ENCODE measurements at places on chromosomes 12 and 14.
A peak's percentile ranks its signal among the peaks of the same experiment; 100 is the strongest.

- no peak for DNase-seq
Measured at GRCh38 chr12:46794593-46795190, 31.1 kb downstream of the SLC38A4 start.

DNA sequence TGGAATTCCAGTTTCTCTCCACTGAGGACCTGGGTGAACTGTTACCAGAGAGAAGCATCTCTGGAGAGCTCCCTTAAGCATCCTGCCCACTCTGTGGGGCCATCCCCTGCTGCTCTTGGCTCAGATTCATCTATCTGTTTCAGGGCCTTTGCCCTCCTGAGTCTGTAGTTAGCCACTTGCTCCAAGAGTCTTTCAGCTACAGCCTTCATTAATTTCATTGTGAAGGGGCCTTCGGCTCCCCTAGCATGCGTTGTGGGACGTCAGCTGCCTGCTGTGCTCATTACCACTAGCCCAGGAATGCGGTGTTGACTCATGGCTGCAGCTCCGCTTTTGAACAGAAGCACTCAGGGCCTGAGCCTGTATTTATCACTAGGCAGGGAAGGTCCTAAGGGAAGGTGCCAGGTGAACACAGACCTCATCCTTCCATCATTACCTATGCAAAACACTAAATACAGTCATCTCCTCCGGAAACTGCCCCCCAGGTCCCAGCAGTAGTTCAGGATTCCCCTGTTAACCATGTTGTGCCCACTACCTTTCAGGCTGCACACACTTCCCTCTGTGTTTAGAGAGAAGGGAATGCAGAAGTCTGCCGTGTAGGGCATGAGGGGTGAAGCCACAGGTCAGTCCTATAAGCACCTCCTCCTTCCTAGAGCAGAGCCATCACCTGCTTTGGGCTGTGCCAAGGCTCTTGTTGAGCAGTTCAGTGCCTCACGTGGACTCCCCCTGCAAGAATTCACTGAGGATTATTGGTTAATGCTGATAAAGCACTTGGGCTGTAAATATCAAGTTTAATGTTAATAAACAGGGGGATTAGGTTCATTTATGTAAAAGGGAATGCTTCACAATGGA lies 191.4 kb downstream of the CACNA1C start:
- DNase-seq: no peak

DNA sequence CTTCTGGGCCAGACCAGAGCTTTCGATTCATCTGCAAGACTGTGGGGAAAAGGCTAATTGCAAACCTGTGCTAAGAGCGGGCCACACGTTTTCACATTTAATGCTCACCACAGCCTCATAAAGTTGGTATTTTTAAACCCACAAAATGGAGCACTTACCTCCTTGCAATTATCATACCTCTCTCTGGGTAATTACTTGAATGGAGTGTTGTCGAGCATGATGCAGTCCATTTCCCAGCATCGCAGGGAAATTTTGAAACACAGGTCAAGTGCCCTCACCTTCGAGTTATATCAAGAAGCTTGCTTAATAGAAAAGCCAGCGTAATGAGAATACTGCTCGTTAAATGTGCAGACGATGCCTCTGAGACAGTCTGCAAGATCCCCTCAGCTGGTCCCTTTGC lies 8.8 kb upstream of the IFI27L2 start:
- DNase-seq: no peak

- no peak for DNase-seq
Measured at GRCh38 chr14:68677476-68677875, 115.4 kb downstream of the ZFP36L1 start.

- no peak for DNase-seq
Measured at GRCh38 chr14:99880651-99881420, 87.6 kb downstream of the EML1 start.

DNA sequence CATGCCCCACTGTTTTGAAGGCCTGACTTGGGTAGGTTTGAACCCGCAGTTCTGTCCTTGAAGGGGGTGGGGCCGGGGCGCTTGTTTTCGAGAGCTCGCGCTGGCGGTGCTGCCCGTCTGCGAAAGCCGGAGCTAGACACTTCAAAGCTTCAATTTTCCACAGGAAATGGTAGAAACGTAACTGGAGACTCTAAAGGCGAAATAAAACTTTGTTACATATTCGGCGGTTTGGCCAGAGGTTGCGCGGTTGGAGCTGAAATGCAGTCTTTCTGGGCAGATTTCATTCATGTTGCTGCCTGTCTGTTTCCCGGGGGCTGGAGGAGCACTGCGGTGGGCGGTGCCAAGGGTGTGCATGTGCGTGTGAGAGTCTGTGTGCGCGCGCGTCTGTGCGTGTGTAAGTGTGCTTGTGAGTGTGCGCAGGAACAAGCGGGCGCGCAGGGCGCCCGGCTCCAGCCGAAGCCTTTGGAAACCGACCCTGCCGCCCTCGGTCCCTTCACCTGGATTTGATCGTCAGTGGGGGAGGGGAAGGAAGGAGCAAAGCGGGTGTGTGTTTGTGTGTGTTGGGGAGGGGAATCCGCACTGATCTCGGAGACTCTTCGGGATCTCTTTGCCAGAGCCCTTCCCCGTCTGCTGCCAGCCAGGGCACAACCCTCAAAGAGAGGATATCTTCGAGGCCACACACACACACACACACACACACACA lies 227.7 kb upstream of the CRY1 start:
- DNase-seq: peak; percentile 81

DNA sequence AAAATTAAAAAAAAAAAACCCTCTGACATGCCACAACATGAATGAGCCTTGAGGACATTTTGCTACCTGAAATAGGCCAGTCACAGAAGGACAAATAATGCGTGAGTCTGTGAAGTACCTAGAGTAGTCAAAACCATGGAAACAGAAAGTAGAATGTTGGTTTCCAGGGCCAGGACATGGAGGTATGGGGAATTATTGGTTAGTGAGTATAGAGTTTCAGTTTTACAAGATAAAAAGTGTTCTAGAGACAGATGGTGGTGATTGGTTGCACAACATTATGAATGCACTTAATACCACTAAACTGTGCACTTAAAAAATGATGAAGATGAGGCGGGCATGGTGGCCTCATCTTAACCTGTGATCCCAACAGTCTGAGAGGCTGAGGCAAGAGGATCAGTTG lies 47.6 kb upstream of the ZFP36L1 start:
- DNase-seq: no peak

DNA sequence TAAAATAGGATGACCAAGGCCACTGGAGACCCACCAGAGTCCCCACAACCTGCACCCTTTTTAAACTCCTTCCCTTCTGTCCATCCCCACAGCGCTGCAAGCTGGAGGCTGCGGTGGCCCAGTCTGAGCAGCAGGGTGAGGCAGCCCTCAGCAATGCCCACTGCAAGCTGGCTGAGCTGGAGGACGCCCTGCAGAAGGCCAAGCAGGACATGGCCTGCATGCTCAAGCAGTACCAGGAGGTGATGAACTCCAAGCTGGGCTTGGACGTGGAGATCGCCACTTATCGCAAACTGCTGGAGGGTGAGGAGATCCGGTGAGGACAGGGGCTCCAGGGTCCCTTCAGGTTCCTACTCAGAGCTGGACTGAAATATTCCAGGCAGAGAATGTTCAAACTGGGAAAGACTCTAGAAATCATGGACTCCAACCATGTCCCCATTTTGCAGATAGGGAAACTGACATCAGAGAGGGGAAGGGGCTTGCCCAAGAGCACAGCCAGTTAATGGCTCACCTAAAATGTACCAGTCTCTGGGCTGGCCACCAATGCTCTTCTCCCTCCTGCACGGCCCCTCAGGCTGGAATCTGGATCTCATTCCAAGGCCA lies 17.2 kb downstream of the KRT85 start:
- DNase-seq: no peak

GRCh38 chr14:33675415-33676130 lies 275.3 kb downstream of the EGLN3 start:
- DNase-seq: no peak

DNA sequence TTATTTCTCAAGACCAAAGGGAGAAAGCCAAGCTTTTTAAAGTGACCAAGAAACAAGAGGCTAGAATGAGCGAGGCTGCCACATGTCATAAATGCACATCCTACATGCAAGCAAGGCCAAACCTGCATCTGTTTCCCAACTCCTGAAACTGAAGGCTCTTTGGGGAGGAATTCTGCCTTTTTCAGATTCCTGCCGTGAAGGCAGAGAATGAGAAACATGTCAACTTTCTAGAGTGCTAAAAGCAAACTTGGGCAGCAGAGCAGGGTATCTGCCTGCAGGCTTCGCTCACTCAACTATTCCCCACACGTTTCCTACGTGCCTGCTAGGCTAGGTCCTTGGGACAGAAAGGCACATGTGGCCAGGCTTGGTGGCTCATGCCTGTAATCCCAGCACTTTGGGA lies 15.2 kb downstream of the DPF3 start:
- DNase-seq: no peak

DNA sequence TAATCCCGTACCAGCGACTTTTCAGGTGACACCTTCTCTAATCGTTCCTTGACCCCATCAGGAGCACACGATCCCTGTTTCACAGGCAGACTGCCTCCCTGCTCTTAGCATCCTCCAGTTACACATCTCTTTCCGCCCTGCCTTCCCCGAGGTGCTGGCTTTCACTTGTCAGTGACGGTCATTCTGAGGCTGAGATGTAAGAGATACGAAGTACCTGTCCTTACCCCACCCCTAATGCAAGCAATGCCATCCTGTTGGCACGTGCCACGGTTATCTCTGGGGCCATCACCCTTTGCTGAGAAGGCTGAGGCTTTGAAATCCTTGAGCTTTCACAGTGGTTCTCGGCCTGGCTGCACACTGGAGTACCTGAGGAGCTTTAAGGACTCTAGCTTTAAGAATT lies 24.4 kb downstream of the B4GALNT3 start:
- no peak for DNase-seq

GRCh38 chr12:109861689-109862314 lies 18.5 kb downstream of the GLTP start:
- no peak for DNase-seq

- DNase-seq: peak; percentile 25
Measured at GRCh38 chr14:58571769-58572472, 65.8 kb upstream of the DACT1 start.

DNA sequence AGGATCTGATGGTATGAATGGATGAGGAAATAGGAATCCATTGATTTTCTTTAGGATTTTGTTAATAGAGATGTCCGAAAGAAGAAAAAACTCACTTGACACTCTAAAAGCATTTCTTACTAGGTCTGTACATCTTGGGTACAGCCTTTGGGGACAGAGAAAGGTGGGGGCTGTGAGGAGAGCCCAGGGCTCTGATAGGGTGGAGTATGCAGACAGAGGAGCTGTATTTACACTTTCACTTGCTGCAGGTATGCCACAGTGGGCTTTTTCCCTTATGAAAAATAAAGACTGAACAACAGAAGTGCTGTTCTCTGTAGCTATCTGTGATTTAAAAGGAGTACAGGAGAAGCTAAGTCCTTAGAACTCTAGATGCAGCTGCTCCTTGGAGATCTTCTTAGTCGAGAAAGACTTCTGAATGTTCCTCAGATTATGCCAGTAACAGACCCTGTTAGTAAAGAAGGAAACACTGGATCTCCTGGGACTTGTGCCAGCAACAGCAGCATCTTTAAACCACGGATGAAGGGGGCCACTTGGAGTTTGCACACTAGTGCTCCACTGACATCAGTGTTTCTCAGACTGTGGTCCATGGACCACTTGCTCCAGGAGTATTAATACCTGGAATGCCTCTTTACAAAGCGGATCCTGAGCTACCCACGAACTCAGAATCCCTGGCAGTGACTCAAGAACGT lies 19.4 kb upstream of the RTRAF start:
- no peak for DNase-seq

DNA sequence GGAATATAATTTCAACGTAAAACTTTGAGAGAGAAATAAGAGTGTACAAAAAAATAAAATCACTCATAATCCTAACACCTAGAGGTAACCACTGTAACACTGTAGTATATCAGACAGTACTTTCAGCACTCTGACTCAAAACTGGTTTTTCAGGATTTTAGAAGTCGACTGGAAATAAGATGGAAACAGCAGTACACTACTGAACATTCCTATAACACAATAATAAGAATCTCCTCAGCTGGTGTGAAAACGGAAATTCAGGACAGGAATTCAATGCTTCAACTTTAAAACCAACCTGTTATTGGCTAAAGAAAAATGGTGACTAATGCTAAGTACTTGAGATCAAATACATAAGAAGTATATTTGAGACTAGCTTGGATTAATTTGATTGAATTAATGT lies 12.3 kb upstream of the PITPNM2 start:
- DNase-seq: no peak

GRCh38 chr12:29750131-29750927 lies 33.4 kb downstream of the TMTC1 start:
- DNase-seq: no peak

GRCh38 chr12:39490500-39491282 lies 47.8 kb upstream of the KIF21A start:
- no peak for DNase-seq

DNA sequence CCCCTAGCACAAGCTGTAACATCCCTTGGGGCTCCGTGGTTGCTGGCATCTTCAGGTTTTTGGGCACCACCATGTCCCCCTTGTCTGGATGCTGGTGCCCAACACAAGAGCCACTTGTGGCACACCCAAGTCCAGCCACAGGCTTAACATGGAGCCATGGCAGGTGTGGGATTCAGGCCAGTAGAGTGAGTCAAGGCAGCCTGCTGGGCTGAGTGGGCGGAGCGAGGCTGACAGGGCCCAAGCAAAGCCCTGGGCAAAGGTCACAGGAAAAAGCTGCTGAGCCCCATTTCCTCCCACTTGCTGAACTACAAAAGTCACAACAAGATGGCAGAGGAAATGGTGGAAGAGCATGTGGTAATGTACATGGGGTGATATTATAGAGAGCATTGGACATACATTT lies 950.7 kb upstream of the FLRT2 start:
- DNase-seq: no peak

DNA sequence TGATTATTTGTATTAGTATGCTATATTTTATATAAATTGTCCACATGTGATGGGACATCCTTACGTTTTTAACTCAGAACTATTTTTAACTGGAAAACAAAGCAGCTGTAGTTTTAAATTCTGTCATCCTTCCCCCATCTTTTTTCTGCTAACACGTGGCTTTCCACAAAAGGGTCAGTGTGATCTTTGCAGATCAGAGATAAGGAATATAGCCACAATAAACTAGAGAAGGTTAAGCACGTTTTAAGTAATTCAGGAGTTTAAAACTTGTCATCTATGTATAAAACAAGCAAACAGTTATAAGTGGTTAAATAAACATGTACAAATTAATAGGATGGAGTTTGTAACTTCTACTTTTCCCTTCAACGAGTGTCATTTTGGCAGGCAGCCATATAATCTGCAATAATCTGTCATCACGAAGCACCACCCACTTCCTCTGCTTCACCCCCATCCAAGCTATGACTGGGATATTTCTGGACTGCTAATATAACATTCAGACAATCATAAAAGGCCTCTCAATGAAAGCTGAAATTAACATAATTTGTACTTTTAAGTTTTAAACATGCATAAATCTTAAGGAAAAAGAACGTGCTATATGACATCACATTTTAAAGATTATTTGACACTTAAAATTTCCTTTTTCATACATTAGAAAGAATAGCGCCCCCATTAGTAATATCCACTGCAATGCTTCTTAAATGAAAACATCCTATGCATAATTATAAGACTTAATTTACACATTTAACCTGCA lies 15.3 kb downstream of the TAOK3 start:
- DNase-seq: peak; percentile 53

DNA sequence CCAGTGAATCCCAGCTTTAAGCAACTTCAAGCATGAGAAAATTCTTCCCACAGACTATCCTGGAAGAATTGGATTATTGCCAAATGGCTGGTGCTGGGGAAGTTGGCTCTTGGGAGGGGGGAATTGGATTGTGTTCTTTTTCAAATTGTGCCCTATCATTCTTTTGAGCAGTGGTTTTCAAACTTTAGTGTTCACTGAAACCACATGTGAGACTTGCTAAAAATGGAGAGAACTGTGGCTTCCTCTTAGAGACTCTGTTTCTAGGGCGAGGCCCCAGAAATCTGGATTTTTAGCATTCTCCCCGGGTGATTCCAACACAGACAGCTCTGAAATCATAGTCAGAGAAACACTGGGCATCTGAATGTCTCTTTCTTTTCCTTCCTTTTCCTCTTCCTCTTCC lies 14.3 kb upstream of the OTUB2 start:
- peak; percentile 20 for DNase-seq

All from T-cell (primary cell).